ENCODE measurements at places on chromosomes 5 and 9. TPM values are rescaled to one million over a fixed set of nuclear protein-coding genes. Genes with fewer than 3 reads are reported as not detected.
A peak's percentile ranks its signal among the peaks of the same experiment; 100 is the strongest.

GRCh38 chr5:6678385-6678784 is 34.8 kb upstream of the TENT4A start:
- DNase-seq, result no peak

GRCh38 chr5:32711362-32711680 is 200 bp downstream of the NPR3 start:
- no peak for DNase-seq

DNA sequence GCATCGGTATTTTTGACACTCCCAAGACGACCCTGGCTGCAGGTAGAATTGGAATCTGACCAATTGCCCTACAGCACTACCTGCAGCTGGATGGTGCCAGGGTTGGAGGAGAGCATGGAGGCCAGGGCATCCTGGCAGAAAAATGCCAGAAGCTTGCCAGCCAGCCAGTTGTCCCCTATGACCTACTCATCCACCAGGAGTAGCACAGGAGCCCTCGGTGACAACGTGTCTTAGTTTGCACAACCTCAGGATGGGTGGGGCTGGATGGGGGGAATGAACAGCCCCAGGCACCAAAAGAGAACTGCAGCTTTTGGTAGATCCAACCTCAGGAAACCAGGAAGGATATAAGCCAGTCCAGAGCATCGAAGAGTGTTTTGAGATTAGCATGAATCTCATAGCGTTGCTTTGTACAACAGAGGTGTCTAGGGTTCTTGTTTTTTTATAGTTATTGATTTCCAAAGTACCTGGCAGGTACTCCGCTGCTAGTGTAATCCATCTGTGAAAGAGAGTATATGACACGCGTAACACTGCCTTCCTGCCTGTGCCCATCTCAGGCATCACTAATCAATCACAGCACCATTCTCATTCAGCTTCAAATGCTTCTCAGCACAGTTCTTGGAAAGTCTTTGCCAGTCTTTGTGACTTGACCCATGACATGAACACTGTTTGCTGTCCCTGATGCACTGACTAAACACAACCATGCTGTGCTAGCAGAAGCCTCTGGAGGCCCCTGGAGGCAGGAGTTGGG is 36.7 kb upstream of the ASS1 start:
- DNase-seq, result no peak

- no peak for DNase-seq
These were observed 156.8 kb upstream of the TBC1D2 start for GRCh38 chr9:98412101-98412842.

The PCDHGA11 gene
- 3.4 TPM for total RNA-seq

GRCh38 chr5:143494162-143494561 is 90.7 kb upstream of the NR3C1 start:
- DNase-seq, result no peak

- no peak for DNase-seq
These were observed 15.6 kb downstream of the AK8 start for GRCh38 chr9:132862533-132862932.

DNA sequence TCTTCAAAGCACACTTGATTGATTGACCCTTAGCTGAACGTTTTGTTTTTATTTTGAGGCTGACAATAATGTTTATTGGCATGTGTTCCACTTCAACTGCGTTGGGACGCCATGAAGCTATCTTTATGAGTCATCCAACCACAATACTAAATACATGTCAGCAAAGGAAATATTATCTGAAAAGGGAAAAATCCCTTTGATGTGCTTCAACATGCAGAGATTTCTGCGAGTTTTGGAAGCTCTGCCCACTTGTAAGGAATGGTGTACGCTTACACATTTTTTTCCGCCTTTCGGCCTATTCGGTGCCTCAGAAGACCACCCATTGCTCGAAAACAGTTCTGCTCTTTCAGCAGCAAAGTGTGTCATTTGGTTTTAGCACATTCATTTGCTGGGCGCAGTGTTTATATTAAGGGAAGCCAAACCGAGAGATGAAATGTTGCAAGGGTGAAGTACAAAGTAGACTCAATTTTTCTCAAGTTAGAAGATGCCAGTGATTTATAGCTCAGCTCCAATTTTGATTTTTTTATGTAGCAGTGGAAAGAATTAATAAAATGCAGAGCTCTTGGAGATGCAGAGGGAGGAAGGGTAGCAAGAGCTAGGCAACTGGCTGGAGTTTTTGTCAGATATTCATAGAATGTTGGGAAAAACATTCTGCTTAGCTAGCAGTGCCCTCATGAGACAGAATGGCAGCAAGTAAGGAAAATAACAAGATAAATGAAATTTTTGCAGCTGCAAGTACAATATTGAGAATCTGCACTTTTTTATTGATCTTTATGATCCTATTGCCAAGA is 68.9 kb downstream of the PRDM6 start:
- DNase-seq, result no peak

DNA sequence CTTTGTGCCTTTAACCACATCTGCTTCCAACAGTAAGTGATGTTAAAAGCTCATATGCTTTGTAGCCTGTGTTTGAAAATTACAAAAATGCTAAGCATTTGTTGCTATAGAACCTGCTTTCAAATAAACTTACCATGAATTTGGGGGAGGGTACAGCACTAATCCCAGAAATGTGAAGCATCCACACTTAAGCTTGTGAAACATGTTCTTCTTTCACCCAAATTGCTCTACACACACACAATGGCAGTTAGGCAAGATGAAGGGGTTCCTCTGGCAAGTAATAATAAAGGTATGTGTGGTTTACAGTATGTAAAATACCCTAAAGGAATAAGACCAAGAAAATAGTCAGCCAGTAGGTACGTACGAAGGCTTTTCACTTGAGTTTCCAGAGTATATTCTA is 165.6 kb downstream of the SMARCA2 start:
- DNase-seq, result no peak

GRCh38 chr5:9447691-9448090 is 98.2 kb downstream of the SEMA5A start:
- no peak for DNase-seq

The KCNV2 gene
- total RNA-seq, result not detected

DNA sequence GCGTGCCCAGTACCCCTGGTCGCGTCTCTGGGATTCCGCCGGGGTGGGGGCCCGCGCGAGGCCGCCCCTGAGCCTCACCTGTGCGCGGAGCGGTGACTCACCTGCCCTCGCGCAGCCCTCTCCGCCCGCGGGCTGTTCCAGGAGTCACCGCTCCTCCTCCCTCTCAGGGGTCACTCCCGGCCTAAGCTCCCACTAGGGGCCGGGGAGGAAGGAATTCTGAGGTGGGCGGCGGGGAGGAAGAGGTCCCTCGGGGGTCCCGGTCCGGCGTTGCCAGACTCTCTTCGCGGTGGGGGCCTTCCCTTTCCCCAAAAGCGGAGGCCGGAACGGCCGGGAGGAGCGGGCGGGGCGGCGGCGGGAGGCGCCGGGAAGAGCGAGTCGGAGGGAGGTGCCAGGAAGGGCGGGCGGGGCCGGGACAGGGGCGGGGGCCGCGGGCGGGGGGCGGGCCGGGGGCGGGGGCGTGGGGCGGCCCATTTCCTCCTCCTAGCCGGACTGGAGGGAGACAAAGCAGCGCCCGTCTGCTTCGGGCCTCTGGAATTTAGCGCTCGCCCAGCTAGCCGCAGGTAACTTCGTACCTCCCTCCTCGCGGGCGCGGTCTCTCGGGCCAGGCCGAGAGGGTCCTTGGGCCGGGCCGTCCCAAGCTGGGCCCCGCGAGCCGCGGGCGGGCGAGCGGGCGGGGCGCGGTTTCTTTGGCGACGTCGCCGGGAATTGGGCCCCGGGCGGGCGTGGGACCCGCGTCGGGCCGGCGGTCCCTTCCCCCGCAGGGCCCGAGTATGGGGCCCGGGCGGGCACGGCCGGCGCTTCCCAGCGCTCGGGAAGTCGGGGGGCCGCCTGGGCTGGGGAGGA is at the start of gene CTNNA1:
Gene CTNNA1 (plus strand): TSS at position 475 of the 843 bp plus-strand sequence. CDS start 28,500 bp downstream, outside the sequence.
- peak; percentile 91 for DNase-seq

The GABRG2 gene
- total RNA-seq, result not detected

The RRAGA gene
- total RNA-seq, result 88.2 TPM

- no peak for DNase-seq
These were observed 222.6 kb downstream of the CAAP1 start for GRCh38 chr9:26669701-26670670.

All from right cardiac atrium (tissue), 5 donors.